Heart left ventricle (tissue), 16 donors: ENCODE measurements at places on chromosomes 7 and 10. TPM values are rescaled to one million over a fixed set of nuclear protein-coding genes. Genes with fewer than 3 reads are reported as not detected.

- DNase-seq: no peak
Observed at GRCh38 chr10:870564-871166, 60.8 kb downstream of the LARP4B start.

GRCh38 chr7:90715067-90715466, 118.9 kb downstream of the CDK14 start:
- no peak for DNase-seq

GRCh38 chr10:227014-227413, 91.8 kb downstream of the ZMYND11 start:
- no peak for DNase-seq

Gene VPS37D
- total RNA-seq: 2.7 TPM

DNA sequence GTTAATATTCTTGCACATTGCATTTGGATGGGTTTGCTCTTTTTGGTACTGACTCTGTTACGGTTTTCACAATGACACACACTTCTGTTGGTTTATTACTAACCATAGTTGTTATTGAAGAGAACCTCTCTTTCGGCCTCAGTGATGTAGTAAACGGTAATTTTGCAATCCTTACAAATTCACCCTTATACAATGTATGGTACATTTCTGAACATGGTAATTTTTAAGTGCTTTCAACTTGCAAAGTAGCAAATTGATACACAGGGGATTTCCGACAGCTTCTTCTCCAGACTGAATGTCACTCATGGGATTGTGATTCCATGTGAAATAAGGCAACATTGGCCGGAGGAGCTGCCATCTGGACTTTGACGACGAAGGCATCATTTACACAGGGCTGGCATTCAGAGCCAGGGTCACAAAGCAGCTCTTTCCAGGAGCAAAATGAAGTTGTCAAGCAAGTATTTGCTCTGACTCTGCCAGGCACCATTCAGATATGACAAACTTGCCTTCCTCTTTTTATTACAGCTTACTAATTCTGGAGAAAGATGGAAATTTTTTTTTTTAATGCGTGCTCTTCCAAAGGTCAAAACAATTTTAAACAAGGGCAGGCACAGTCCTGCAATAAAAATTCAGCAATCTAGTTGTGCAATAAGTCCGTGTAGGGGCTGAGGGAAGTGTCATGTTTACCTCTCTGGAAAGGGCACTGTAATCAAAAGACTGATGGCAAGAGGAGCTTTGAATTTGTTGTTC, 711.5 kb upstream of the C7orf33 start:
- DNase-seq: no peak

- DNase-seq: no peak
Observed at GRCh38 chr7:112084520-112084971, 121.7 kb downstream of the DOCK4 start.

Gene AMZ1
- total RNA-seq: not detected

GRCh38 chr10:78361031-78361430, 327.4 kb downstream of the RPS24 start:
- DNase-seq: no peak

Gene LLCFC1
- not detected for total RNA-seq

DNA sequence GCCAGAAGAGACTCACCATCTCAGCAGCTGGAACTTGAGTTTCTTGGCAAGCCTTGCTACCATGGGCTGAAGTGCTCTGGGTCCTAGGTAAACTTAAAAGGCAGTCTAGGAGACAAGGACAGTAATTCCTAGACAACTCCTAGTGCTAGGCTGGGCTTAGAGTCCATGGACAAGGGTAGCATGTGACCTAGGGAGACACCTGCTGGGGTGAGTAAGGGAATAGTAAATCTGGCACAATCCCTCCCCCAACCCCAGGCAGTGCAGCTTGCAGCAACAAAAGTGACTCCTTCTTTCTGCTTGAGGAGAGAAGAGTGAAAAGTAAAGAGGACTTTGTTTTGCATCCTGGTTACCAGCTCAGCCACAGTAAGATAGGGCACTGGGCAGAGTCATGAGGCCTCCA, 316.5 kb upstream of the IMMP2L start:
- DNase-seq: no peak

DNA sequence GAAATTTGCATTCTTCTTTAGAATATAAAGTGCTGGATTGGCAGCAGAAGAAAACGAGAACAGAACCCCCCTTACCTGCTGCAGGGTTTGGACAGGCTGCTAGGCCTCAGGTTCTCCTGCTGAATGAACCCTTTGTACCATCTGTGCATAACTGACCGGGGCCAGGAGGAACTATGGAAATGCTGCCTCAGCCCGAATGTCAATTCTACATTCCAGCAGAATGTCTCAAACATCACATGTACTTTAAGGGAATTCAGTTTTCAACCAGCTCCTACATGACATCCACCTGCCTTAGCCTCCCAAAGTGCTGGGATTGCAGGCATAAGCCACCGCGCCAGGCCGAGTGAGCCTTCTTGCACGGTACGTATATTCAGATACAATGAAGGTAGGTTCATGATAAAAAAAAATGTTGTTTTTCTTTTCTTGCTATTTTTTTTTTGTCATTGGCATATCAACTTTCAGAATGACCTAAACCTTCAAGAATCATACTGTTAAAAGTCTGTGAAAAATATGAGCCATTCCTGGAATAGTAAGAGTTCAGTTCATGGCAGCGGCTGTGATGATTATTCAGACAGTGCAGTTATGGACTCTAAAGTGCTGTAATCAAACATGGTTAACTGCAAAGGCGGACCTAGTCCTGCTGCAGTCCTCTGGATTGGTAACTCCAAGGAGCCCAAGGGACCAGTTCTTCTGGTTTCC, 84.4 kb upstream of the TNS3 start:
- no peak for DNase-seq

Gene MMD2
- total RNA-seq: not detected

GRCh38 chr10:98254234-98254974, 13.6 kb downstream of the LOXL4 start:
- DNase-seq: no peak

- DNase-seq: no peak
Observed at GRCh38 chr10:68871105-68871711, 29.9 kb upstream of the DDX50 start.

Gene GALNT17
- total RNA-seq: 73.1 TPM

- no peak for DNase-seq
Observed at GRCh38 chr7:2107386-2108070, 125.2 kb downstream of the MAD1L1 start.

DNA sequence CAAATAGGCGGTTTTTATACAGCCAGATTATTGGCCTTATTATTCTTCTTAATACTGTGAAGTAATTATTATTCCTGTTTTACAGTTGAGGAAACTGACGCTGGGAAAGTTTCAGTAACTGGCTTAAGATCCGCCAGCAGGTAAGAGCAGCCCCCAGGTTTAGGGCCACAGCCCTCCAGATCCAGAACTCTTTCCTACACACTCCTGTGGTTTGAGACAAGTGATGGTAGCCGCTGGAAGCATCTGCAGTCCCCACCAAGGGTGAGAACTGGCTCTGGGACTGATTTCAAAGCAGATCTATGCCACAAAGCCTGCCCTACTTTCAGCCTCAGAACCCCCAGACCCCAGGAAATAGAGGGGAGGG, 3.0 kb upstream of the UNC5B start:
- DNase-seq: no peak

- DNase-seq: no peak
Observed at GRCh38 chr7:128920913-128921582, 10.5 kb upstream of the KCP start.

GRCh38 chr7:43467406-43467805, 115.5 kb upstream of the STK17A start:
- no peak for DNase-seq

DNA sequence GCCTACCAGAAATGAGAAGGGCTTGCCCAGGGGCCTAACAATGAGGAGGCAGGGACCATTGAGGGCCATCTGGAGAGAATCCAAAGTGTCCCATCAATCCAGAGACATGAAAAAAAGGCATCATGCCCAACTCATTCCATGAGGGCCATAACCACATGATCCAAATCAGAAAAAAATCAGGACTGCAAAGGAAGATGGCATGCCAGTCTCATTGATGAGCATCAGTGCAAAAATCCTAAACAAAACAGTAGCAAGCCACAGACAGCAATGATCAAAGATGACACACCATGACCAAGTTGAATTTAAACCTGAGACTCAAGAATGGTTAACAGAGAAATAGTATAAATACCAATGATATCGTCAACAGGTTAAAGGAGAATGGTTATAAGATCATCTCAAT, 7.0 kb upstream of the CYP3A4 start:
- no peak for DNase-seq

- no peak for DNase-seq
Observed at GRCh38 chr10:58013406-58013805, 254.3 kb downstream of the IPMK start.

DNA sequence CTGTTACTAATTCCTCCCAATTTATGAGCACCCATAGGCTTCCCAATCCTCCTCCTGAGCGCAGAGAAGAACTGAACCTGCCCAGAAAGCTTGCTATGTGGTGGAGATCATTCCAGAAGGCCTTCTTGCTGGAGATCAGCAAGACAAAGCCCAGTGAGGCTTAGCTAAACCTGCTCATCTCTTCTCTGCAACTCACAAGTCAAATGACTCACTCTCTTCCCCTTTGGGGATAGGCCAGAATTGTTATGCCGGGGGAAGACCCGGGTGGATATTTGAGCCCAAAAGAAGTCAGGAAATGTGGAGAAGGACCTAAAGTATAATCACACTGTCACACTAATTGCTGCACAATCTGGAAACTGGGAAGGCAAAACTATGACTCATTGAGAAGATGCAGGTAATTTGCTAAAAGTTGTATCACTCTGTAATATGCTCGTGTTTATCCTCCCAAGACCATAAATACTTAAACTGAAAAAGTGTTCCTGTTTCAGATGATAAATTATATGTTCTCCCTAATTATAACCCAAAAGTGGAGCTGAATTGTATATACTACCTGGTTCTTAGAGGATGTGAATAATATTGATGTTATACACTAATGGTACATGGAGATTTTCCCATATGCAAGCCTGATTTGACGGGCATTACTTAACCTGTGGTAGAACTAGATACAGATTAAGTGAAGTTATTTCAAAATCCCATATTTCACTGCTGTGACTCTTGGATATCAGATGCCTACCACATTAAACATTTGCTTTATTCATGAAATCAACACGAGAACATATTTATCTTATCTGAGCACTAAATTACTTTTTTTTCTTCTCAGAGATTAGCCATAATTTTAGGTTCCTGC, 6.4 kb downstream of the NEBL start:
- DNase-seq: no peak

DNA sequence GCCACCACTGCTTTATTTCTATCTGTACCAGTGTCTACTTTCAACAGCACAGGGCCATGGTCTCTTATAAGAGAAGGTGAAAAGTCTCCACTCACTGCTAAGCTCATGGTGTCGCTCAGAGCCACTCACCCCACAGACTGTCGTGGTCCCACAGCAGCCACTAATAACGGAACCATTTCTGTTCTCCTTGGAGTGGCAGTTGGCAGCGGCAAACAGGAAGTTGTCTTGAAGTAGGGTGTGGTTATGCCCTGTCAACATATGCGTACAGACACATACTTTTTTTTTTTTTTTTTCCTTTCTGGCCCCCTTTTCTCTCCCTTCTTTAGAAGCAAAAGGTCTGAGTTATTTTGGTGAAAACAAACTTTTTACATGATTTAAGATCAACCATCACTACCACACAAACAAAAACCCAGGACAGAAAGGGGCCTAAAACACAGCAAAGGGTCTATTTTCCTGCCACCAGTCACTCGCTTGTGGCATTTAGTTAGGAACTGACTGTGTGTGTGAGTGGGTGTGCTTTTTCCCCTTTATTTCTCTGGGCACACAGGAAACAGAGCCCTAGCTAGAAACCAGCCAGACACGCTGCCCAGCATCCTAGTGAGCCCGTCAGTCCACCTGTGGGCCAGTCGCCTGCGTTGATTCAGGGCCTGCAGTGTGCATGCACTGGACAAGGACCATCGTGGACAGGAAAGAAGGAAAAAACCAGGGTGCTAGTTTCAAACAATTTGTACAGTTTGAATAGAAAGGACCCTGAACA, 96.7 kb upstream of the EFCAB10 start:
- no peak for DNase-seq

Gene STOX1
- total RNA-seq: 0.13 TPM

Gene AMPH
- 1.6 TPM for total RNA-seq

Gene NPFFR1
- total RNA-seq: not detected
